ENCODE measurements at places on chromosomes 2 and 18. TPM values are rescaled to one million over a fixed set of nuclear protein-coding genes. Genes with fewer than 3 reads are reported as not detected.

The AQP12A gene
- total RNA-seq: not detected

The ERFE gene
- 7.6 TPM for total RNA-seq

The ANKRD30BL gene
- total RNA-seq: not detected

The PLCL1 gene
- total RNA-seq: not detected

The SP3 gene
- total RNA-seq: 33.2 TPM

The REG1B gene
- total RNA-seq: not detected

The PREB gene
- total RNA-seq: 57.7 TPM

The SPP2 gene
- not detected for total RNA-seq

The FIGN gene
- total RNA-seq: 2.1 TPM

The ST8SIA3 gene
- not detected for total RNA-seq

The ASB18 gene
- total RNA-seq: not detected

The IER3IP1 gene
- 18.2 TPM for total RNA-seq

The MATN3 gene
- total RNA-seq: 17.0 TPM

The LRRTM1 gene
- total RNA-seq: not detected

The NEU2 gene
- not detected for total RNA-seq

The PRSS56 gene
- 0.10 TPM for total RNA-seq
